ENCODE measurements at places on chromosomes 6 and 20.

DNA sequence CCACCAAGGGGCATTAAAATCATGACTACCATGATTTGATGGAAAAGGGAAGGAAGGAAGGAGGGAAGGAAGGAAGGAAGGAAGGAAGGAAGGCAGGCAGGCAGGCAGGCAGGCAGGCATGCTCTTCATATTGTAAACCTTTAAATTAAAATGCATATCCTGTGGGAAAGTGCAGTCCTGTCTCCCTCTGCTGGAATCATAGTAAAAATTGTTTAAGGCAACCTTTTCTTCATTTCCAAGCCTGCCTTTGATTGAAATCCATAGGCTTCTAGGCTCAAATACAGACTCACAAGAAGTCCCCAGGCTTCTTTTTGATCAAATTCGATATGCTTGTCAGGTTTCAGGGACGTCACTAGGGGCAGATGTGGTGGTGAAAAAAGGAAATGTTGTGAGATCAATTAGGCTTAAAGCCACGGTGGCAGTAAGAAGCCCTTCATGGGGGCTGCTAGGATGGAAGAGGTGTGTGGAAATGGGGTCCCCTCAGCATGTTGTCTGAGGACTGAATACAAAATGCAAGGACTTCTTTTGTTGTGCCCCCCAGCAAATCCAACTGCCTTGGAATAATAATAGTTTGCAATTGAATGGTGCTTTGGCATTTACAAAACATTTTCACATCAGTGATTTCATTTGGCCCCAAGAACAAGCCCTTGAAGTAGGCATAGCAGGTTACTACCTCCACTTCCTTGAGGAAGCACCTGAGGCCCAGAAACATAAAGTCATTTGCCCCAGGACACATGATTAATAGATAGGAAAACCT, 25.6 kb upstream of the GABRR1 start:
- no peak for DNase-seq

DNA sequence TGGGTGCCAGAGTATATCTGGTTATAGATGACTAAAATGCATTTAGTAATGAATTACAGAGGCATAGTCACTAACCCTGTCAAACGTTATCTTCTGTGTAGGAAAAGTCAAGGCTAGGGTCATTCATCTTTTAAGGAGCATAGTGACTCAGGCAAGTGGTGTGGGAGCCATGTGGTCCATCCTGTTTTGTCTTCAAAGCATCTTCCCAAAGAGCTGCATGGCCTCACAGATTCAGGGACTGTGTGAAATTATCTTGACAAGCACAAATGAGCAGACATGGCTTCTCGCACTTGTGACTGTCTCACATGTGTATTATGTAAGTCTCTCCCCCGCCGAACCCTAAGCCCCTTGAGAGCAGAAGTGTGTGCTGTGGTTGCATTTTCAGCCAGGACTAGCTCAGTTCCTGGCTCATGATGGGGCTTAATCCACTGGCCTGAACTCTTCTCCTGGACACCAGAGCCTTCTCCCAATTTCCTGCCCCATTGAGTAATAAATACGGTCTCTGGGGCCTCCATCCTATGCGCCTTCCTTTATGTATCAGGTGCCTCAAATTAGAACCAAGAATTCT, 769.1 kb downstream of the QKI start:
- no peak for DNase-seq

DNA sequence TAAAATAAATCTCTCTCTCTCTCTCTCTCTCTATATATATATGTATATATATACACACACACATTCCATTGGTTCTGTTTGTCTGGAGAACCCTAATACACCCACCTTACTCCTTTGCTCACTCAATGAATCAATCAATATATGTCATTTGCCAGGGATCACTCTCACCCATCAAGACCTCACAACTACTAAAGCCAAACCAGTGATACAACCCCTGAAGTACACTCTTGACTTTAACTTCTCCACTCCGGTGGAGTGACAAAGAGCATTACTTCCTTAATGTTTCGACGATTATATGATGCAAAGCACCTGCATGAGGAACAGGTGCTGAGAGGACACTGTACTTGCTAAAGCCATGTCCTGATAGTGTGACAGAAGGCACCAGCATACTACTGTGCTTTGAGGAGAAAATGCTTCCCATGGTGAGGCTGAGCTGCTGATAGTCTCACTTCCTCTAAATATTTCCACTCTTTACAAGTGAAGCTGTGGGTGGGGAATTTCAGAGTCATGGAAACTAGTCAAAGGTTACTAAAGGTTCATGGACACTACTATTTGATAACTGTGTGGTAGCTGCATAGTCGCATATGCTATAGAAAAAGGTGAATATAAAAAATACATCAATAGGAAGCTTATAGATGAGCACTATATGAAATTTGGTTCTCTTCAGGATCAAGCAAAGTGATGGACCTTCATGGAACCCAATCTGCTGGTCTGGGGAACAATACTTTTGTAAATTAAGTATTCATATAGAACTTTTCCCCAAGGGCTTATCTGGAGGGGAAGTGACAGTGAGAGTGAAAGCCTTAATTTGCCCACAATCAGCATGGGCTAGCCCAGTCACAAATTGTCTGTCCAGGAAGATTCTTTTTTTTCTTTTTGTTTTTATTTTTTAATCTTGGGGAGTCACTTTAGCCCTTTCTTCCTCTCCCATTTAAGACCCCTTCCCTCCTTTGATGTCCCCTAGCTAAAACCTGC, 141.9 kb upstream of the NEDD9 start:
- no peak for DNase-seq

DNA sequence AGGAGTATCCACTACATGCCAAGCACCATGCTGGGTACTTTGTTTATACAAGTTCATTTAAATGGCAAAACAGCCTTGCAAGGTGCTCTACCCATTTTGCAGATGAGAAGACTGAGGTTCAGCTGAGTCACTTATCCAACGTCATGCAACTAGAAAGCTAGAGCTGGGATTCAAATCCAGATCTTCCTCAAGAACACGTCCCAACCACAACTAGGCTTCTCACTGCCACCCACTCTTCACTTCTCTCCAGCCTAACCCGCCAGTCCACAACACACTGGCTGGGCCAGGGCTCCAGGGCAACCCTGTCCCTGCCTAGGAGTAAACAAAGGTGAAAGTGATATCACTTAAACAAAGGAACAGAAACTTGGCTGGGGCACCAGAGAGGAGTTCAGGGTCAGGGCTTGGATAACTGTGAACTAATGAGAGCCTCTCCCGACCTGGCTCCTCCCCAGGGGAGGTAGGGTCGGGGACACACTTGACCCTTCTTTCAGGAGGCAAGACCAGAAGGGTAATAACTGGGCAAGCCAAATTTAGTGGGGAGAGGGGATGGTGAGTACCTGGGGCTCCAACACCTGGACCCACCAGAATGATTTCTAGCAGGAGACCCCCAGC, 7.9 kb downstream of the SDC4 start:
- no peak for DNase-seq

GRCh38 chr6:36856277-36856676, 17.0 kb upstream of the CPNE5 start:
- no peak for DNase-seq

GRCh38 chr6:80733641-80734040, 627.2 kb downstream of the BCKDHB start:
- no peak for DNase-seq

DNA sequence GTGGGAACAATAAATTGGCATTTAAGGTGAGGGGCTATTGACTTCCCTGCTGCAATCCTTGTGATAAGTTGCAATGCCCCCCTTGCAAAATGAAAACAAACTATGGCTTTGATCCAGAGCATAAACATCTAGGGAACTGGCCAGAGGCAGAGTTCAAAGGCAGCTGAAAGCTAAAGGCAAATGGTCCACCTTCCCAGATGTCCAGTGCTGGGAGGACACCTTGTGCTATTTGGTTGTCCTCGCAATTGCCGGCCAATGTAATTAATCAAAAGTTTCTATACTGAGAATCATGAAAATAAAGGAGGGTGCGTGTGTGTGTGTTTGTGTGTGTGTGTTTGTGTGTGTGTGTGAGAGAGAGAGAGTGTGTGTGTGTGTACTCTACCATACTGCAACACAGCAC, 337.4 kb downstream of the CBLN4 start:
- no peak for DNase-seq

GRCh38 chr6:138576313-138576712, 77.0 kb upstream of the NHSL1 start:
- DNase-seq: no peak

GRCh38 chr6:4057036-4057435, 21.9 kb downstream of the FAM217A start:
- no peak for DNase-seq

DNA sequence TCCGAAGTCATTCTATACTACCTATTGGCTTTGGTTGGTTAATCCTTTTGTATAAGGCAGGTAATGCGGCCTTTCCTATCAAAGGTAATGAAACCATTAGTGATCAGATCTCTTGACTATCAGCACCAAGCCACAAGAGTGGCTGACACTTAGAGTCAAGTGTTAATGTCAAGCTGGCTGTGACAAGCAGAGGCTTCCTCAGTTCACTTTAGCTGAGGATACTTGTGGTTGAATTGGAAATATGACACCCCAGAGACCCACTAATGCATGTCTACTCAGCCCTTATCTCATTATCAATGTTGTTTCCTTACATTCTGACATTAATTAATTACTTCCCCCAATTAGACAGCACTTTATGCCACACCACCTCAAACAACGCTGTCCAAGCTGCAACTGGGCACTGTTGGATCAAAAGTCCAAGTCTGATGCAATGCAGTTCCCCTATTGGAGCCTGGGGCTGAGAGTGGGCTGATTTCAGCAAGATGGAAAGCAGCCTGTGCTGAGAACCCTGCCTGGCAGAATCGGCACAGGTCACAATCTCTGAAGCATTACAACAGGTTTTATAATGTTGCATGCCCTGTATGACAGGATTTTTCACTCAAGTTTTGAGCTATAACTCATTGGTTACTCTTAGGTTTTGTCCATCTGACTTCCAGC, 273.5 kb downstream of the COL12A1 start:
- no peak for DNase-seq

DNA sequence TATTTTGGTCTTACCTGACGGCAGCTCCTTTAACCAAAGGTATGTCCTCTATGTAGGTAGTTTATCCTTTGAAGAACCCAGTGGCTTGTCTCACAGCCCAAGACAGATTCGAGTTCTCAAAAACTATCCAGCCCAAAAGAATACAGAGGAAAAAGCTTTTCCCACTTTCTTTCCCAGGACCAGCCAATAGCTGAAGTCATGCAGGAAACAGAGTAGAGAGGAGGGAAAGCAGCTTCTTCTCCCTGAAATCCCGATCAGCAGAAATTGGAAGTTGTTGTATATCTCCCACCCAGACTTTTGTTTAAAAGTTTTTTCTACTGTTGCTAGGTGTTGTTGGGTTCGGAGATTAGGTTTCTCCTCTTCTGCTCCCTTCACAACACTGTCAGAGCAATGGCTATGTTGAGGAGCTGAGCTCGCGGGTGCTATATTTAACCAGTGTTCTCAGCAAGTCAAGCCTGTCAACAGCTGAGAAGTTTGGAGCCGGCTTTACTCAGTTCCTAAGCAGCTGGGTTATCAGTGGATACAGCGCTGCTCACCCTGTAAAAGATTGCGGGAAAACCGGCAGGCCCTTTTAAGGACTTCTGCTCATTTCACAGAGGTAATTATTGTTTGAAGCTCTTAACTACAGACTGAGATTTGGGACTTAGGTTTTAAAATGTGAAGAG, at the start of gene FILIP1:
Gene FILIP1 (minus strand): TSS at position 401 of the 665 bp plus-strand sequence. CDS start 78,828 bp downstream, outside the sequence.
- DNase-seq: no peak

GRCh38 chr6:17385660-17386059, 7.7 kb upstream of the CAP2 start:
- DNase-seq: no peak

GRCh38 chr6:134081506-134081905, 29.1 kb upstream of the SLC2A12 start:
- no peak for DNase-seq

DNA sequence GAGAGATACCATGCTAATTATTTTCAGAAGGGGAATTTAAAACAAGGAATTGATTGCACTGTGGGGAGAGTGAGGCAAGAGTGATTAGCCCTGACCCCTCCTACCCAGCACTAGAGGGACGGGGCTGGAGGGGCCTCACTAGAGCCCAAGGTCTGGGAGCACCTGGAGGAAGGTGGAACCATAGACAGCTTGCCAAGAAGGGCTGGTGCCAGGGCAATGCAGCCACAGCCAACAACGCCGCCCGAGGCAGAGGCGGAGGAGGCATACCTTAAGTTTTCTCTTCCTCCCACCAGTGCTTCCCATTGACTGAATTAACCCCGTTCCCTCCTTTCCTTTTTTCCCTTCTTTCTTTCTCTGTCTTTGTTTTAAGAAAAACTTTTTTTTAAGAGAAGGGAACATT, 40.0 kb downstream of the IYD start:
- DNase-seq: no peak

GRCh38 chr6:113893866-113894265, 36.7 kb downstream of the MARCKS start:
- DNase-seq: no peak

- no peak for DNase-seq
Observed at GRCh38 chr20:57391439-57392301, 474 bp downstream of the RBM38 start.

DNA sequence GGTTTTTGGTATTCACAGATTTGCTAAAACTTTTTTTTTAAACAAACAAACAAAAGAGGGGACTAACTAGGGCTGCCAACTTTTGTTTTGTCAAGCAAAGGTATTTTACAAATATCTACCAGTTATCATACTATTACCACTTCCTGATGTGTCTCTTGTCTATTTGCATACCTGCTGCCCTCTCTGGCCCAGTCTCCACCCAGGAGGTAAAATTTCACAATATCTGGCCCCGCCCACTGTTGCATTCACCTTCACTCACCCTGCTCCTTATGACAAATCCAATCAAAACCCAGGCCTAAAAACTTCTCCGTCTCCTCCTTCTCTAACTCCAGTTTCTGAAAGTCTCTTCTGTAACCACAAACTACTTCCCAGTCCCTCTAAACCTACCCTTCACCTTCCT, 82.2 kb downstream of the TRERF1 start:
- no peak for DNase-seq

DNA sequence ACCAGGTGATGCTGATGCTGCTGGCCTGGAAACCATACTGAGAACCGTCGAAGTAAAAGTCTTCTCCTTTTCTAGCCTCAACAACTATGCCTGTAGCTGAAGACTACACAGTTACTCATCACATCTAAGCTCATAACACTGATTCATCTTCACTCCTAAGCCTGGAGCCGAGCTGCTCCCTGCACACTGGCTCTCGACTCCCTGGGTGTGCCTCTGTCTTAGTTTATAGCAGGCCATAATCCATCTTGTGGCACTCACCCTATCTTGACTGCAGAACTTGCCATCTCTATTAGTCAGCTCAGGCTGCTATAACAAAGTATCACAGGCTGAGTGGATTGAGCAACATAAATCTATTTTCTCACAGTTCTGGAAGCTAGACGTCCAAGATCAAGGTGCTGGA, 191.0 kb downstream of the UNC5CL start:
- DNase-seq: no peak

GRCh38 chr6:50851049-50851845, 32.6 kb downstream of the TFAP2B start:
- no peak for DNase-seq

- DNase-seq: no peak
Observed at GRCh38 chr6:53768636-53769035, 26.2 kb upstream of the LRRC1 start.

GRCh38 chr6:45917439-45917838, 98.2 kb downstream of the CLIC5 start:
- peak; percentile 7 for DNase-seq
